Dermis blood vessel endothelial cell (primary cell): ENCODE measurements at places on chromosomes 5 and 9. TPM values are rescaled to one million over a fixed set of nuclear protein-coding genes. Genes with fewer than 3 reads are reported as not detected.

GRCh38 chr9:75601280-75601679, 289.2 kb upstream of the PCSK5 start:
- DNase-seq: no peak

FGF10 gene
- total RNA-seq: not detected in 2 replicates

- no peak for DNase-seq
These were observed 265.9 kb upstream of the NR4A3 start for GRCh38 chr9:99555792-99556191.

FGFR4 gene
- total RNA-seq: 2.6 and 8.1 TPM in 2 replicates

GRCh38 chr9:134623258-134624066, 18.1 kb upstream of the COL5A1 start:
- no peak for DNase-seq

GRCh38 chr5:23353286-23353685, 154.1 kb upstream of the PRDM9 start:
- no peak for DNase-seq

DNA sequence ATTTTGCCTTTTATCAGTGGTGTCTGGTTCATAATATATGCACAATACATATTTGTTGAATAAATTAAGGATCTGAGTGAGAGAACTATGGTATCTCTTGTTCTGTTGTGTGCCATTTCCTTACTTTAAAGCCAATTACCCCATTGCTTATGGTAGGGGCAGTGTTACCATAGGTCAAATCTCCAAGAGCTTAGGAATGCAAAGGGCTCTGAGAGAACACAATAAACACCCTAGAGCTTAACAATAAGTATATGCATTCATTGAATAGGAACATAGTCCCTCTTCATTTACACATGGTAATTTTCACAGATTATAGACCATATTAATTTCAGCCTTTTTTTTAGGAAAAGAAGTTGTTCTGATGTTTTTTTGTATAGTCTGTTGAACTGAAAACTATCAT, 112.2 kb downstream of the MCTP1 start:
- no peak for DNase-seq

NME5 gene
- 1.5 and 2.4 TPM in 2 replicates for total RNA-seq

CLIC3 gene
- 0.09 TPM in 1 of 2 replicates, not detected in the other for total RNA-seq

ERCC8 gene
- 23.3 and 23.9 TPM in 2 replicates for total RNA-seq

GRCh38 chr9:89903141-89903475, 298.3 kb downstream of the GADD45G start:
- no peak for DNase-seq

CCDC192 gene
- total RNA-seq: not detected in 2 replicates

PCDHA10 gene
- 0.09 and 0.17 TPM in 2 replicates for total RNA-seq

DNA sequence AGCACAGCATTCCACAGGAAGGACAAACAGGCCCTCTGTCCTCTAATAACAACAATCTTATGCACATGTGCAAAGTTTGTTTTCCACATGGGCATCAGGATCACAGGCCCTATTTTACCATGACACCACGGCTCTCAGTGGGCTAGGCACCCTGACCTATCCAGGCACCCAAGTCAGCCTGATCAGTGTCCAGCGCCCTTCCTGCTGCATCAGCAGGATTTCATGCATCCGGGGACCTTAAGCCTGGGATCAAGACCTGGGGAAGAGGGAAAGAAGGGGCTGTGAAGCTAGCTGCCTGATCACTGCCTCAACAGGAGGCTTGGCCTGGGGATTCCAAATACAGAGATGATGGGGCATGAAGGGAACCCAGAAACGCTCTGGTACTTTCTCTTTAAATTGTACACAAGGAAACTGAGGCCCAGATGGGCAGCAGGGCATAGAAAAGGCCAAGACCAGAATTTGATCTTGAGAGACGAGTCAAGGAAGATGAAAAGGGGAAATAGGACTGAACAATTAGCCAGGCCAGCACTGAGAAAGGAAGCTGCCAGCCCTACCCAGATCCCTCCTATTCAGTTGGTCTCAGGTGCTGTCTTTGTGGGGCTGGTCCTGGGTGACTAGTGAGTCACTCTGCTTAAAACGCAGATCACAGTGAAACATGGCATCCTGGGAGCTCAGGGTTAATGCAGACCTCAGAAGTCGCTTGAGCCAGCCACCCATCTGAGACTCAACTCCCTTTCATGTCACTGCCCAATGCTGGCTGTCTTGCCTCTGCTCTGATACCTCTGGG, 57.9 kb downstream of the SHB start:
- DNase-seq: no peak

- DNase-seq: peak; percentile 47
These were observed 39.1 kb downstream of the COL23A1 start for GRCh38 chr5:178551059-178551458.

GRCh38 chr9:83435301-83435700, 102.9 kb downstream of the FRMD3 start:
- no peak for DNase-seq

- DNase-seq: no peak
These were observed 78.0 kb downstream of the ISOC1 start for GRCh38 chr5:129172580-129172979.

SLC36A2 gene
- total RNA-seq: not detected in 2 replicates

WDR36 gene
- 58.4 and 64.0 TPM in 2 replicates for total RNA-seq

ST8SIA4 gene
- total RNA-seq: 3.1 and 4.3 TPM in 2 replicates

GRCh38 chr5:148687427-148687826, 33.1 kb upstream of the HTR4 start:
- DNase-seq: peak; percentile 67

DNA sequence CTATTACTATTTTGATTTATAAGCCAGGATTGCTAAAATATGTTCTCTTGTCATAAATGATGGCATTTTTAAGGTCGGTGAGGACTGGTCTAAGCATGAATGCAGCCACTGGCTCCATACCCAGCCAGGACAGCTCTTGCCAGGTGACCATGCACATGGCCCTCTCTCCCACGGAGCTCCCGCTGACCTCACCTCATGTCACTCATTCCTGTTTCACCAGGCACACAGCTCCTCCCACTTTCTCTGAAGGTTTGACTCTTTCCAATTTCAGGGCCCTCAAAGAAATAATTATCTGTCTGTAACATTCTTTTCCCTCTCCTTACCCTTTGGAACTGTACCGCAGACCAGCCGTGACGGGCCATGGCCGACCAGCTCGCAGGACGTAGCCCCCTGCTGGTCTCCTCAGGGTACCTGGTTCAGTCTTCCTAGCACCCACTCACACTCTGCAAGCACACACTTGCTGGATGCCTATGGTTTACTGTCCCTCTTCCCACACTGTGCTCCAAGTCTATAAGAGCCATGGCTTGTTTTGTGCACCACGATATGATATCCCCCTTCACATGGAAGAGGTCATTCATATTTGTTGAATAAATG, 72.5 kb downstream of the LIFR start:
- no peak for DNase-seq

PCDHB5 gene
- 1.2 and 1.7 TPM in 2 replicates for total RNA-seq

GRCh38 chr9:112489039-112489546, 2.5 kb downstream of the KIAA1958 start:
- no peak for DNase-seq

GRCh38 chr5:181204113-181204825, 727 bp downstream of the TRIM7 start:
- DNase-seq: peak; percentile 59

CAVIN4 gene
- total RNA-seq: 1.7 and 2.3 TPM in 2 replicates

- DNase-seq: no peak
These were observed 41.4 kb downstream of the SLC25A51 start for GRCh38 chr9:37862530-37862929.

ADAMTS2 gene
- total RNA-seq: 0.42 and 2.4 TPM in 2 replicates

VAV2 gene
- 19.6 and 22.7 TPM in 2 replicates for total RNA-seq

PLGRKT gene
- total RNA-seq: 6.3 and 7.0 TPM in 2 replicates

GRCh38 chr5:1754531-1755220, 45.0 kb downstream of the MRPL36 start:
- DNase-seq: no peak

SLC6A18 gene
- total RNA-seq: not detected in 2 replicates

DNA sequence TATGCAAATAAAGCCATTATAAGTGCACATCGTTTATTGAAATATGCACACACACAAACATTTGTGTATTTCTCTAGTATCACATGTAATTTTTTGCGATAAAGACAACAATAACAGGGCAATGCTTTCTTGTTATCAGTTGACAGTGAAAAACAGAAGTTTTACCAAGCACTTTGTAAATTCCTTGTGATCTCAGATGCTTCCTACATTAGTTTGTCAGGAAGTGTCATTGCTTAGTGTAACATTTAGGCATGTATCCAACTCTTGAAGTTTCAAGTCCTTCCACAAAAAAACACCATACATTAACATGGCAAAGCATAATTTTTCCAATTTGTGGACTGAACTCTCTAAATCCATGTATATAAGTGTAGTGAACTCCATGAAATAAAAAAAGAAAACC, 46.4 kb downstream of the MOCS2 start:
- DNase-seq: peak; percentile 85

GRCh38 chr5:139371482-139372435, 11.3 kb downstream of the SLC23A1 start:
- no peak for DNase-seq

DNA sequence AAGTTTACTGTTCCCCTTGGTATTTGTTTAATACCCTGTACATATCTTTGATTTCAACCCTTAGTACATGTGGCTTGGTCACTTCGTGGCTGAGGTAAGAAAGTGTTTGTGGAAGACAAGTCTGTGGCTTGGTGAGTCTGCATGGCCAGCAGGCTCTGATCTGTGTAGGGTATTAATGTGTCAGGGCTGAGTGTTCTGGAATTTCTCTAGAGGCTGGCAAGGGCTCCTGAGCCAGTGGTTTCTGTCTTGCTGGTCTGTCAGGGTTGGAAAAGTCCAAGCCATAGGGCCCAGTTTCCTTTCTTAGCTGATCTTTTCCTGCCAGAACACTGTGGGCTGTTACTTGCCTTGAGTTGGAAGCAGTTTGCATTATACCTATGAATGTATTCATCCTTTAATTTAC, 48.0 kb upstream of the FBXL7 start:
- no peak for DNase-seq

SPINK1 gene
- not detected in 2 replicates for total RNA-seq

DNA sequence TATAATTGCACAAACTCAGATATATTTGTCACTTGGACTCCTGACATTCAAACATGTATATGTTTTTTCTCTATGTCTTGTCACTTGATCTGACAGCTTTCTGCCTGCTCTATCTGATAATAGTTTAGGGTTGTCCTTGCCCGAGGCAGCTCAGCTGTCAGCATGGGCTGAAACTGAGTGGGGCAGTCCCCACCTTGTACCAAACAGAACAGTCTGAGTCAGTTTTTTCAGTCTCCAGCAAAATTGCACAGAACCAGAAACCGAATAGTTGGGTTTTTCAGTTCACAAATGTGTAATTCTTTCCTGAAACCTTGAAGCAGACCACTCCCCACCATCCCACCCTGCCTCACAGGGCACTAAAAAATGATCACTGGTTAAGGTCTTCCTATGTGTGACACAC, 9.5 kb upstream of the HAND1 start:
- DNase-seq: no peak
